ENCODE measurements at places on chromosomes 6 and 20. TPM values are rescaled to one million over a fixed set of nuclear protein-coding genes. Genes with fewer than 3 reads are reported as not detected.

DNA sequence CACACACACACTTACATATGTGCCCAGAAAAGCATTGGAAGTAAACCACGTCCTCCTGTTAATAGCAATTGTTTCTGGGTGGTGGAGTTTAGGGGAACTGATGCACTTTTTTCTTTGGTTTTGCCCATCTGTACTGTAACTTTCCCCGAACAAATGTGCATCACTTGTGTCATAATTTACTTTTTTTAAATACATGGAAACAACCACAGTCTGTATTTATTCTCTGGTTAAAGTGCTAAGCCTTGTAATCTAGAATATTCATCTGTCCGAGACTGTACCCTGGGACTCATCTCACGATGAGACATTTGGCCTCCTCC is 61.5 kb upstream of the CD93 start:
- no peak for DNase-seq

DNA sequence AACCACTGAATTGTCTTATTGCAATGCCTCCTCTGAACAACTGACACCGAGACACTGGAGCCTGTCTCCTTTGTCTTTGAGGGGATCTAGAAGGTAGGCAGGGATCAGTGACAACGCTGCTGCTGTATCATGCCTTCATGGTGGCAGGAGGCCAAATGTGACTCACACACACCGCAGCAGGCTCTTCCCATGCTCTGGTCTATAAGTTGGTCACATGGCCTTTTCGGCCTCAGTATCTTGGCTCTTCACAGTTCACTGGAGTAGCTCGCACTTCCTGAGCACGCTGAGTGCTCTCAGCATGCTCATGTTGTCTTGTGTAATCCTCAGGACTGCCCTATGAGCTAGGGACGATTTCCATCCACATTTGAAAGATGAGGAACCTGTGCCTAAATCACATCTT is 167.4 kb upstream of the PCSK2 start:
- no peak for DNase-seq

- no peak for DNase-seq
These were observed 19.4 kb downstream of the ULBP1 start for GRCh38 chr6:149983145-149983544.

DNA sequence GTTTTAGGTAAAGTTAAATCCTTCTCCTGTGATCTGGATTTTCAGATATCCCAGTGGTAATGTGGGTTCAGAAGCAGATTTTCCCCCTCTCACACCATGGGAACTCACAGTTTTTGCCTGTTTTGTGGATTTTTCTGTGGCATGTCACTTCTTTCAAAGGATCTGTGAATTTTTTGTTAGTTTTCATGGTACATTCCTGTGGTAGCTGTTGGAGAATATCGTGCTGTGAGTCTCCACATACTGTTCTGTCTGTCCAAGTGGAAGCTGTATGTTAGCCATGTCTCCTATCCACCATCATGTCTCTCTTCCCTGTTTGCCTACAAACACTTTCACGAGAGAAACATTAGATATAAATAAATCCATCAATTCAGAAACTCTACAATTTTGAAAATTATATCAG is 378.7 kb upstream of the ADGRB3 start:
- no peak for DNase-seq

GRCh38 chr20:46970937-46971630 is 76.4 kb downstream of the EYA2 start:
- DNase-seq: peak; percentile 27

DNA sequence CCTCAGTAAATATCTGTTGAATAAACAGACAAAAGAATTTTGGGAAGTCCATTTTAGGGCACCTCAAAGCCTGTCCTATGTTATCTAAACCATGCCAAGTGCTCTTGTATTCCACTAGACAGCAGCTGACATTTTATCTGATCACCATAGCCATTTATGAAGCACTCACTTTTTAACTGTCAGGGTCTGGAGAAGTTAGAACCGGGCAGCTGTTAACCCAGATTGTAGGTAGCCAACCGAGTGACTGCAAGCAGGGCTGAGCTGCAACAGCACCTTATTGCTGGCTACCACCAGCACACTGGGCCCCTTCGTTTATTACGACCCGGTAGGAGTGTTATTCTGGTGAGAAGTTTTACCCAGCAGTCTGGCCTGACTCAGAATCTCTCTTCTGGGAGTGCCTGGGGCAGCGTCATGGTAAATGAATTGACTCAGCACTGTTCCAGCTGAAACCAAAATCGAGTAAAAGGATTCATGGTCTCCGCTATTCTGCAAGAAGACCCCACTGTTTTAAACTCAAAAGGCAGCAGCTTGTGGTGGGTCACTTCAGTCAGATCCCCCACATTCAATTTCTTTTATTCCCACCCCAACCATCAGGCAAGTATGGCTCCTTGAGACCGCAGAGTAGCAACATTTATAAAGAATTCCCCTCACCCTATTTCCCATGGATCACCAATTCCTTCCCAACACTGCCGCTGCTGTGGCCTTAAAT is 1.7 kb downstream of the UBE2V1 start:
- DNase-seq: peak; percentile 41

GRCh38 chr6:15763837-15764236 is 101.0 kb upstream of the DTNBP1 start:
- DNase-seq: peak; percentile 96

- no peak for DNase-seq
These were observed 45.7 kb upstream of the TRAF3IP2 start for GRCh38 chr6:111651185-111652034.

DNA sequence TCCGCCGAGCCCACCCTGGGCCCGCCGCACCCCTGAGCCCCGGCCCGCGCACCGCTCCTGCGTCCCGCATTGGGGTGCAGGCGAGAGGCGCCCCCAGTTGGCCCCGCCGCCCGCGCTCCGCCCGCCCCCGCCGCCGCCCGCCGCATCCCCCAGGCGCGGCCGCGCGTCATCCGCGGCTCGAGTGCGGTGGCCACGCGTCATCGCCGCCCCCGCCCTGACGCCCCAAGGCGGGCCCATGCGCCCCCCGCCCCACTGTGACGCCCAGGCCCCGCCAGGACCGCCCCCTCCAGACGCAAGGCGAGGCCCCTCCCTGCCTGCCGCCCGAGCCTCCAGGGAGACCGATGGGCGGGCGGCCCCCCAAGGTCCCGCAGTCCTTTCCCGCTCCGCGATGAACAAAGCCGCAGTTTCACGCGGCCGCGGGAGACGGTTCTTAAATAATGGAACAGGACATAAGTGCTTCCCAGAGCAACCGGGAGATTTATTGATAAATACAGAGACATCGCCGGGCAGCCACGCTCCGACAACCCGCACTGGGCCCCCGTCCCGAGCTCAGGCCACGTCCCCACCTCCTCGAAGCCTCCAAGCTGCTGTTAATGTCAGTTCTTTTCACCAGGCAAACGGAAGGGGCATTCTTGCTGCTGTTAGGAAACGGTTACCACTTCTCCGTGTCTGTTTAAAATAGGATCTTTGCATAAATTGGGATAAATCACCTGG is at the start of gene ANKRD60:
ANKRD60 (minus strand) TSS at position 170 of the 714 bp plus-strand sequence; CDS start at position 170, 0 bp downstream.
- DNase-seq: peak; percentile 43

TFB1M gene
- polyA plus RNA-seq: 16.0 TPM

DNA sequence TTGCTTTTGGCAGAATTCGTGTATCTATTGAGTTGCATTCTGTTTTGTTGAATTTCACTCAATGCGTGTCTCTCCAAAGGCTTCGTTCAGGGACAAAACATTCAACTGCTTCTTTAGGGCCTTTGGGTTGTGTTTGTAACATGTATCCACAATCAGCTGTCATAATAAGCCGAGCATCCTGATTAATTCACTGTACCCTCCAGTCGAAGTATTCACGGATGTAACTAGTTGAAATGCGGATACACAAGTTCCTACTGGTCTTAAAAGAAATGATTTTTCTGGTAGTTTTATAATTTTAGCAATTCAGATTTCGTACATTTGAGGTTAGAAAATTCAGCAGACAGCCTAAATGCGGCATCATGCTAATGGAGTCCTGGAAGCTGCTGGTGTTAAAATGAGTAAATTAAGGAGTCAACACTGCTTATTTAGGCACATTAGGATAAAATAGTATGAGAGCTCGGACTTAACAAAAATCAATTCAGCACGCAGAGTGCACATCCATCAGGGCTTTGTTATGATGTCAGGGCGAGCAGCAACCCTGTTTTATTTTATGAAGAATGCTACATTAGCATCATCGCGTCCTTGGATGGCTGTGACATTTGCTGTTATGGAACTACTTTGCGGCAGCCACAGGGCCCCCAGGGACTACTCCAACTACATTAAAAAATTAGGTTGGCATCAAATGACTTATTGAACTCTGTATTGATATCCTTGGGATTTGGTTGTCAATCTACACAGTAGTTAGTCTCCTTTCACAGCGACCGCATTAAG is 489.3 kb upstream of the FLRT3 start:
- no peak for DNase-seq

GRCh38 chr20:40467703-40468411 is 221.2 kb downstream of the MAFB start:
- DNase-seq: no peak

DNA sequence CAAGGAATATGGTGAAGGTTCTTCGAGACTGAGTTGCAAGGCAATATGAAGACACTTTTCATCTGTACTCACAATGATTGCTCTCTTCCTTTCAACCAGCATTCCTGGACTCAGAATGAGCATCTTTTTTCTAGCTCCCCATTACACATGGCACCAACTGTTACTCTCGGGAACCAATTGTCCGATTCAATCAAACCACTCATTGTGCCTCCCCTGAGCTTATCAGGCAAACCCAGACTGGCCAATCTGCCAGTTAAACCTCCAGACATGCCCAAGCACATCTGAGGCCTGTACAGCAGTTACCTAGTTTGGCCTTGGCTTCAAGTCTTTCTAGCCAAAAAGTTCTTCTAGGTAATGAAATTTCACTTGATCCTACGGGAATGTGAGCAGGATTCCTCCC is 164.1 kb downstream of the ID4 start:
- no peak for DNase-seq

DNA sequence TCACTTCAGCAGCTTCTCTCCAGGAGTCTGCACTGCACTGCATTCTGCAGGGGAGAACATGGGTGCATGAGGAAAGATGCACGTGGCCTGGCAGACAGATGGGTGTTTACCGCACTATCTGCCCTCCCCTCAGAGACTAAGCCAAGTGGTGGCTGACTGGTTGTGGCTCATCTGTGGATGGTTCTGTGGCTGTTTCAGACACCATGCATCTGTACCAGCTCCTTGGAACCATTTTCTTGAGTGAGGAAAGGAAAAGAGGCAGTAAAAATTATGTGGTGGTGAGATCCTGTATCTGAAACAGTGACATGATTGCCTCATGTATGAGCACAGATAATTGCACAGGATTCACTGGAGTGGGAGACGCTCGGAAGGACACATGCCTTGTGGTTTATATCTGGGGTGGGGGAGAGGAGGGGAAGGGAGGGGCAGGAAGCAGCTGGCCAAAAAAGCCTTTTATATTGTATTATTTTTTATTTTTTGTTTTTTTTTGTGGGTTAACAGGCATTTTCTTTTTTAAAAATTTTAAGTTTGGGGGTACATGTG is 161.7 kb downstream of the ERMARD start:
- DNase-seq: no peak

- no peak for DNase-seq
These were observed 217.1 kb downstream of the PRL start for GRCh38 chr6:22079783-22080182.

DNA sequence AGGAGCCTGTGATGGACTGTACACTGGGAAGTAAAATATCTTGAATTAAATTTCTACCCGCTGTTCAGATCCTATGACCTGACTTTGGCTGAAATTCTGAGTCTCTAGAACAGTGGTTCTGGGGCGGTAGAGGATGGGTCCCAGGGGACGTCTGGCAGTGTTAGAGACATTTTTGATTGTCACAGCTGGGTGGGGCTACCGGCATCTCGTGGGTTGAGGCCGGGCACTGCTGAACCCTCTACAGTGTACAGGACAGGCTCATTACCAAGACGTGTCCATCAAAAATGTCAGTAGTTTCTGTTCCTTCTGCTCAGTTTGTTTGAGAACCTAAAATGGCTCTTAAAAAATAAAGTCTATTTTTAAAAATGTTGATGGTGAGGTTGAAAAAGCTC is 11.5 kb upstream of the RPS6KA2 start:
- no peak for DNase-seq

Data from small intestine (tissue), 16 donors.